ENCODE measurements at places on chromosomes 1 and 21.

DNA sequence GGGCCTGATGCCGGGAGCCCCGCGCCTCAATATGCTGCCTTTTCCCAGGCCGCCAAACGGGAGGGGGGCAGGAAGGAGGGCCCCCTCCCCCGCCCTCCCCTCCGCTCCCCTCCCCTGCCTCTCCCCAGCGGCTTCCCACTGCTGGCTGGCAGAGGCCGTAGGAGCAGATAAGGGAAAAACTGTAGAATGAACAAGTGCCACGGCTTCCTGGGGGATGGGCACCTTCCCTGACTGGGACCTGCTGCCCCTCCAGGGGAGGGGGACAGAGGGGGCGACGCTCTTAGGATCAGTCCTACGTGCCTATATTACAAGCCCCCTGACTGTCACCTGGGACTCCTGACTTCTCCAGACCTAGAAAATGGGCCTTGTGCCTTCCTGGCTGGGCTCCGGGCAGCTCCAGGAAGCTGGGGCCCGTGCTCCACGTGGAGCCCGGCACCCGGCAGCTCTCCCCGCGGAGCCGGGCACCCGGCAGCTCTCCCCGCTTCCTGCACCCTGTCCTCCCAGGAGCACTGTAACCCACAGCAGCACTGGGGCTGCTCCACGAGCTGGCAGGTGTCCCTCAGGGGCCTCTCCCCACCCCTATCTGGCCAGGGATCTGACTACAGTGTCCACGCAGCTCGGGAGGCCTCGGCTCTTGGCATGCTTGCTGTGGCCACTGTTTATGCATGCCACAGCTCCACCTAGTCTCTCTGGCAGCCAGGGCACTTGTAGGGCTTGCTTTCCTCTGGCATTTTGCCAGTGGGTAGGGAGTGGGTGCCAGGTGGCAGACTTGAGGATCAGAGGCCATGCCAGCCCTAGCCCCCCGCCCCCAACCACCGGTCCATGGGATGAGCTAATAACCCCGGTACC is 674 bp upstream of the HES5 start:
- DNase-seq = no peak

GRCh38 chr1:40393173-40393572 is 19.6 kb downstream of the SMAP2 start:
- DNase-seq = no peak

GRCh38 chr1:77222496-77222895 is 3.3 kb upstream of the PIGK start:
- DNase-seq = no peak

DNA sequence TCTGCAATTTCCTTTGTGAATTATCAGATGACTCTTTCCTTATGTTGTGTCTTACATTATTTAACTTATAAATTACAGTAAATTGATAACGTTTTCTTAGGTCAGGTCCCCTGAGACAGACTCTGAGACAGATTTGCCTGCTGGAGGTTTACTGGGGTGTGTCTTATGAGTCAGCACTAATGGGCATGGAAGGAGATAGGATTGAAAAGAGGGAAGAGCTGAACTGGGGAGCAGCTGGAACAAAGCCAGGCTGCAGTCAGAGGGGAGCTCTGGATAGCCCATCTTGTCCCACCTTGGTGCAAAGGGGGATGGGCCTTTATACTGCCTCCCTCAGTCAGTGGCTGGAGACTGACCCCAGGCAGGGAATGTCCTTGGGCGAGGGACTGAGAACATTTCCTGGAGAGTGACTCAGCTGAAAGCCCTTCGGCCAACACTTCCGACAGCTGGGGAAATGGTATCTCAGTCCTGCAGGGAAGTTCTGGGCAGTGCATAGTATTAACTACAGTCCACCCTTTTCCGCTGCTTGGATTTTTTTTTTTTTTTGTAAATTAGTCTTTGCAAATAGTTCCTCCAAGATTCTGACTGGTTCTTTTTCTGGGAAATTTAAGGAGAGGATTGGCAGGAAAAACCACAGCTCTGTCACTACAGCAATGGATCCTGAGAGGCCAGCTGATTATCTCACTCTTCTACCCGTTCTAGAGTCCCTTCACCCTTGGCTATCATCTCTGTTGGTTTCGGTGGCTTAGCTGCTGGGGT is 39.1 kb upstream of the CDC42BPA start:
- DNase-seq = no peak

DNA sequence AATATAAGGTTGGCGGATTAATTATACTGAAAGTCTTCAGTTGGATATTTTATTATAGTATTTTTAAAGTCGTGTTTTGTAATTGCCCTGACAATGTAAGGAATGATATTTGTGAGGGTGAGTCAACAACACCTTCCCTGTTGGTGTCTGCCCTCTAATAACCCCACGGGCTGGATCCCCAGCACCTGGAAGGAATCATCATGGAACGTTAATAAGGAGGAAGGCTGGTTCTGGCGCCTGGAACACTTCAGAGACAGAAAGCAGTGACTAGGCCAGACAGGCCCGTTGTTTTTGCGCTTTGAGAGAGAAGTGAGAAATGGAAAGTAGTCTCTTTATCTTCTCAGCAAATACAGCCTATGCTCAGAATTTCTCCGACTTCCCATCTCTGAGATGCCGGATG is 31.6 kb downstream of the TEX35 start:
- no peak for DNase-seq

GRCh38 chr1:176638713-176639526 is 175.9 kb downstream of the PAPPA2 start:
- DNase-seq = no peak

- DNase-seq = no peak
Measured at GRCh38 chr1:158013840-158014730, 20.6 kb downstream of the KIRREL1 start.

GRCh38 chr1:40310983-40311642 is 6.0 kb downstream of the COL9A2 start:
- DNase-seq = no peak

GRCh38 chr1:9836632-9836960 is 12.8 kb upstream of the CLSTN1 start:
- DNase-seq = no peak

DNA sequence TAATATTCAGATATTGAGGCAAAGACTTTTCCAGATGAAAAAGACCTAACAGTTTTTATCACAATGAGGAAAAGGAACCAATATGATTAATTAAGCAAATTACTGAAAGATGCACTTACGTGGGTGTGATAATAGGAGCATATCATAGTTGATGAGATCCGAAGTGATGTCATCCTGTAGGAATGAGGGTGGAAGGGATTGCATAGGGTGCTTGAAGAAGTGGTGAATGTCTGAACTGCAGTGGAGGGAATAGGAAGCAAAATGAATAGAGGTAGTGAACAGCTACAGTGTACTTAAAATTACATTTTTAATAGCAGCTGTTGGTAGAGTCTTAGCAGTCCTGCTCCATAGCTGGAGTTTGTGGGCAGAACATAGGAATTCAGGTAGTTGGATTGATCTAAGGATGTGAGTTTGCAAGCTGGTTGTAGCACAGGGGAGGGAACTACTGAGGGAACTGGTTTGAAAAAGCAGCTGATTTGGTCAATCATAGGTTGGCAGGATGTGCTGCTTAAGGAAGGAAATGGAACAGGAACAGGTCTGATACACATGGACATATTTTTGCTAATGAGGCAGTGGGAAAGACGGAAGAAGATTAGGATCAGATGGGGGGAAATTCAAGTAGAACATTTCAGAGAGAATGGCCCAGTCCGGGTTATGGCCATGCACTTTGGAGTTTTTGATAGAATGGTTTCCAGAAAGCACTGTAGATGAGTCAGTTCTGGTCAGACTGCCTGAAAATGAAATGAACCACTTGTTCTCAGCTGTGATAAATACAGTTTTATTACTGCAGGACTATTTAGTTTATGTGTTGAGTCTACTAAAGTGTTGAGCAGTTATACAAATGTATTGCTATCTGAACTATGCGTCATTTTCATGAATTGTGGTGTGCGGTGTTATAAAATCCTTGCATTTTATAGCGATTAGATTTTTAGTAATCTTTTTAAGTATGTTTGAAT is 155.8 kb downstream of the RYR2 start:
- no peak for DNase-seq

GRCh38 chr1:231000639-231001038 is 21.7 kb downstream of the ARV1 start:
- no peak for DNase-seq

GRCh38 chr1:89001510-89001909 is 9.1 kb upstream of the KYAT3 start:
- DNase-seq = no peak

GRCh38 chr1:31812158-31812829 is 3.5 kb downstream of the SPOCD1 start:
- DNase-seq = no peak

GRCh38 chr21:23401278-23401677 is 2206.0 kb downstream of the MRPL39 start:
- DNase-seq = no peak

- no peak for DNase-seq
Measured at GRCh38 chr1:93186667-93187066, 6.1 kb downstream of the CCDC18 start.

GRCh38 chr1:2886631-2887030 is 85.1 kb upstream of the TTC34 start:
- no peak for DNase-seq

DNA sequence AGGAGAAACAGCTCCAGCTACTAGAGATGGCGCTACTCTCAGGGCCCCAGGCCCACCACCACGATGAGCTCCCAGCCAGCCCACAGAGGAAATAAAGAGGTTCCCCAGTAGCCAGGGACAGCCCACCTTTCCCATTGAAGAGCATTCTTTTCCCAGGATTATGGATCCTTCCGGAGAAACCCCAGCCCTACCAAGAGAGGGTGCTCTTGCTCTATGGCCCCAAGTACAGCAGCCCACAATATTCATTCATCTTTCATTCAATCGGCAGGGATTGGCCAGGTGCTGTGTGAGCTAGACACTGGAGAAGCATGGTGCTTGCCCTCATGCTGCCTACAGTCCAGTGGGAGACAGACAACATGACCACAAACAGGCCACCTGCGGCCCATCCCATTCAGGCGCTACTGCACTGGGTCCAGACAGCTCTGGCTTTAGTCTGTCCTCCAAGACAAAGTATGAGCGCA is 29.9 kb downstream of the PMVK start:
- no peak for DNase-seq

GRCh38 chr1:167593860-167594259 is 36.2 kb upstream of the RCSD1 start:
- DNase-seq = no peak

GRCh38 chr21:14752345-14752909 is 206.3 kb upstream of the SAMSN1 start:
- DNase-seq = no peak

DNA sequence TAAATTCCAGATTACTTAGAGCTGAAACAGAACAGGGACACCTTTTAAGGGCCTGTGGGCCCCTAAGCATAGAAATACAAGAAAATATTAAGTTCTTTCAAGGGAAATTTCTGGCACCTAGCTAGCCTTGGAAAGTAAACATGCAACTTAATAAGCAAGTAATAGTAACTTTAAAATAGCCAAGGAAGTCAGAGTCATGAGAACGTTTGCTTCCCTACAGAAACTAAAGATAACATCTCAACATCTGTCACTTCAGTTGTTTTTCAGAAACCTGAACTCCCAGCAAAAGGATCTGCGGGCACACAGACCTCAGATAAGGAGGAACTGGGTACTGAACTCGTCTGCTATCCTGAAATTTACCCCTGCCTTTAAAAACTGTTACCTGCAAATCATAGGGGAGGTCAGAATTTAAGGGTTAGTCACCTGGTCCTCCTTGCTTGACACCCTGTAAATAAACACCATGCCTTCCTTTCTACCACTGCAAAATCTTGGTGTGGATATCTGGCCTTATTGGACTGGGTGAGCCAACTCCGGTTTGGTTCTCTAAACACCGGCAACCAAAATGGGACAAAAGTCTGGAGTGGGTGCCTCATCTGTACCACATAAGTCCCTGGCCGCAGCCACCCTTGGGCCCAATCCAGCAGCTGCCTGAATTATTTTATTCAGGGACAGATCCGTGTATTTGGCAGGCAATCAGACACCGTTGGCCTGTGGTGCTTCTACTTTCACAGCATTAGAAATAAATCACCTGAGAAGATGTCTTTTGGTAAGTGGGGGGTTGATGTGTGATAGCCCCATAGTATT is 27.9 kb downstream of the NRDC start:
- DNase-seq = no peak

All from activated gamma-delta T cell treated with anti-CD3 and anti-CD28 coated beads, Interleukin-2, amount 50 U/mL, for 16 hours (primary cell).